ENCODE measurements at places on chromosomes 11 and 22. TPM values are rescaled to one million over a fixed set of nuclear protein-coding genes. Genes with fewer than 3 reads are reported as not detected.

JAM3 gene
- 65.8 TPM for total RNA-seq

SYT8 gene
- total RNA-seq = not detected

ADAMTS8 gene
- 5.7 TPM for total RNA-seq

C22orf31 gene
- 1.6 TPM for total RNA-seq

MS4A12 gene
- total RNA-seq = not detected

A4GALT gene
- total RNA-seq = 18.3 TPM

ZBTB16 gene
- 6.8 TPM for total RNA-seq

SLC5A1 gene
- total RNA-seq = 2.1 TPM

NRXN2 gene
- 9.4 TPM for total RNA-seq

INS gene
- not detected for total RNA-seq

FADS3 gene
- 43.3 TPM for total RNA-seq

All from skeletal muscle tissue (tissue), 5 donors.